Activated naive CD8-positive, alpha-beta T cell treated with anti-CD3 and anti-CD28 coated beads, Interleukin-2, amount 50 U/mL, for 24 hours (primary cell): ENCODE measurements at places on chromosomes 7 and 10.

DNA sequence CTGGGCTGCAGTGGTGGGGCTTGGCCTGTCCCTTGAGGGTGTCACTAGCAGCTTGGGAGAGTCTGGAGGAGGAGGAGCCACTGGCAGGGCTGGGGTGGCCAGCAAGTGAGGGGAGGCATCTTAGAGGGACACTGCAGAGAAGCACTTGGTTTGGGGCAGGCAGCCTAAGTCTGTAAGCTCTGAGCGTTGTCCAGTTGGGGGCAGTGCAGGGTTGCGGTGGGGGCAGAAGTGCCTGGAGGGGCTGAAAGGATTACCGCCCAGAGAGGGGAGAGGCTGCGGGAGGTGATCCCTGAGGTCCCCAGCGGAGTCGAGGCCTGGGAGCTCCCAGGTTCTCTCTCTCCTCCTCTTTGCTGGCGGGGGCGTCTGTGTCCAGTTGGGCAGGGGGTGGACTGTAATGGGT, 7.4 kb downstream of the ADCYAP1R1 start:
- no peak for DNase-seq

- DNase-seq, result no peak
Observed at GRCh38 chr7:91266689-91267090, 2.5 kb downstream of the FZD1 start.

DNA sequence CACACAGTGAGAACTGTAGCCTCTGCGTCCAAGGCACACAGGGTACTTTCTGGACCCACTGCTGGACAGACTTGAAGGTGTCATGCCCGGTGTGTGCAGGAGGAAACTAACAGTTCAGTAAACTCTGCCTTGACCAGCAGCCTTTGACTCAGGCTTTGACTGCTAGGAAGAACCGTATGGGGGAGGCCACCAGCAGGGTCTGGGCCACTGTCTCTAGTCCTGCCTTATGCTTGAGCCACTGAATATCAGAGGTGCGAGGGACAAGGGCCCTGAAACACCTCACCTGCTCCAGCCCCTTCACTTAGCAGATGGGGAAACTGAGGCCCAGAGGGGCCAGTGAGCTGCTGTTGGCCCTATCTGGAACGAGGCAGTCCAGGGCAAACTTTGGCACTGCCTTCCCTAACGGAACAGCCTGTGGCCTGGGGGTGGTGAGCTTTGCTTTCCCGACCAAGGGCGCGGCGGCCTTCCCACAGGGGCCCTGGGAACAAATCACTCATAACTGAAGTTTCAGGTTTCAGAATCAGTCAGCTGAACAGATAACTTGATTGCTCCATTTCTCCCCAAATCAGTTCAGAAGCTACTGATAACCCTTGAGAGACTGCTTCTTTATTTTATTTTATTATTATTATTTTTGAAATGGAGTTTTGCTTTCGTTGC, 130.0 kb downstream of the FAM53B start:
- DNase-seq, result peak; percentile 73

DNA sequence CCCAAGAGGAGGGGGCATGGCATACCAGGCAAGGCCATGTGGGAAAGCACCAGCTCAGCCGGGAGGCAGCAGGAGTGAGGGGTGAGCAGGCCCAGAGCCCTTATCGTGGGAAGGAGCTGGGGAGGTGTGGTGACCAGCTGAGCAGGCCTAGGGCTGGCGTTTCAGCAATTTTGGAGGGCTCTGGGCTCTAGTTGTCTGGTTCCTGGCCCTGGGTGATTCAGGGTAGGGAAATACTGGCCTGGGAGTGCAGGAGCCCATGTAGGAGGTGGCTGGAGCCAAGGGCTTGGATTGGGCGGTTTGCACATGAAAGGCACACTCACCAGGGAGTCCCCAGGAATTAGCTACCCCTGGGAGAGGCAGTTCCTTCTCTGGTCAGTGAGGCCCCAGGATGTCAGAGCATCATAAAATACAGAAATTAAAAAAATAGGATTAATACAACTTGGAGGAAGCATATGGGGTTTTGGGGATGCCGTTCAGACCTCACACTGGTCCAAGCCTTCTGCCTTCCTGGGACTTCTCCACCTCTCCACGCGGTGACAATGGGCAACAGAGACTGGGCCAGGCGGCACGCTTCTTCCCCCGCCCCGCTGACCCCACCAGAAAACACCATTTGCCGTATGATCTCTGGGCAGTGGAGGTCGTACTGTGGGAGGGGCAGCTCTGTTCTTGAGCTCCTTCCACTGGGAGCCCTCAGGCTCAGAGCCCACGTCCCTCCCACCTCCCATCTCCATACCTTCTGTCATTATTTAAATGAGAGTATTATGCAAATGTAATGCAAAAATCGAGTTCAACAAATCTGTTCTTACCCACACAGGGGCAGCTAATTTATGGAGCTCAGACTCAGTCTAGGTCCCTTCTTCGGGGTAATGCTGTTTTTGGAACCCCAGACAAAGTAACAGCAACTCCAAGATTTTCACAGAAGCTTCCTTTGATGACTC, 133.0 kb upstream of the FAM20C start:
- DNase-seq, result no peak

- no peak for DNase-seq
Observed at GRCh38 chr10:74801447-74801846, 25.0 kb upstream of the KAT6B start.

DNA sequence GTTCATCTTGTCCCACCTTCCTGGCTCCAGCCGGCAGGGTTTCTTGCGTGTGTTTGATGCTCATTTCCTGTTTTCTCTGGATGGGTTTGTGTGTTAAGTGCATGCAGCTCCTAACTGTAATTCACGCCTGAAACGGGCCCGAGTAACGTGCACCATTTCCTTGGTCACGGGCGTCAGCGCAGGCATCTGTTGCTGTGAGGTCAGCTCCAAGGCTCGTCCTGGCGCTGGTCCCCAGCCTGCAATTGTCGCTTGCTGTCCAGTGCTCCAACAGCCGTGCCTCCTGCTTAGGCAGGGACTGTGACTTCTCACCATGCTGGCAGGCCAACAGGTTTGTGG, 201.1 kb downstream of the GLRX3 start:
- no peak for DNase-seq

DNA sequence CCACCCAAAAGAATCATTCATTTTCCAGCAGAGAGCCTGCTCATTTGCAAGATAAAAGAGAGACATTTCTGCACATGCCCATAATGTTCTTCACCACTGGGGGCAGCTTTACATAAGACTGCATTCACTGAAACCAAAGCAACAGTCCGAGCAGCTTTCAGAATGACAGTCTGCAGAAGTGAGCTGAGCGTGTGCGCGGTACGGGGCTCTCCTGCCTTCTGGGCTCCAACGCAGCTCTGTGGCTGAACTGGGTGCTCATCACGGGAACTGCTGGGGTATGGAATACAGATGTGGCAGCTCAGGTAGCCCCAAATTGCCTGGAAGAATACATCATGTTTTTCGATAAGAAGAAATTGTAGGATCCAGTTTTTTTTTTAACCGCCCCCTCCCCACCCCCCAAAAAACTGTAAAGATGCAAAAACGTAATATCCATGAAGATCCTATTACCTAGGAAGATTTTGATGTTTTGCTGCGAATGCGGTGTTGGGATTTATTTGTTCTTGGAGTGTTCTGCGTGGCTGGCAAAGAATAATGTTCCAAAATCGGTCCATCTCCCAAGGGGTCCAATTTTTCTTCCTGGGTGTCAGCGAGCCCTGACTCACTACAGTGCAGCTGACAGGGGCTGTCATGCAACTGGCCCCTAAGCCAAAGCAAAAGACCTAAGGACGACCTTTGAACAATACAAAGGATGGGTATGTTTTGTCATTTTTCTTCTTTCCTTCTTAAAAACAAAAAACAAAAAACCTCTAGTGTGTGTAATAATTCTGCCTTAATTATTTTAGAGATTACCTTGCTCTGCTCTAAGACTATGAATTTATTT, at the start of gene LRRTM3:
LRRTM3 (plus strand) TSS at position 141 of the 820 bp plus-strand sequence.
- DNase-seq, result peak; percentile 3

DNA sequence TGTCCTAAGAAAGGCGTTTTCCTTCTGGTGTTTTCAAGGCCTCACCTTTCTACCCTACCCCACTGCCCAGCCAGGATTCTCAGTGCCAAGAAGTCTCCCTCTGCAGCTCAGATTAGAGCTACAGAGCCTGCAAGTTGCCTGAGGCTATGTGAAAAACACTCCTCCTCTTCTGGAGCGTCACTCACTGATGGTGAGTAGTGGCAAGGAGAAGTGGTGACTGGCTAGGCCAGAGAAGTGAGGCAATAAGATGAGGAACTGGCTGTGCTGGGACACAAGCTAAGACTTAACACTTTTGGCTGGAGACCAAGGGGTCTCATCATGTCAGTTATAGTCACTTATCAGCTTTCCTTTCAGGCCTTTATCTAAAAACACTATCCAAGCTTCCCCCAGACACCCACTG, 86.7 kb upstream of the PRKAR2B start:
- DNase-seq, result no peak

GRCh38 chr10:122546242-122546641, 14.3 kb upstream of the DMBT1 start:
- DNase-seq, result no peak

DNA sequence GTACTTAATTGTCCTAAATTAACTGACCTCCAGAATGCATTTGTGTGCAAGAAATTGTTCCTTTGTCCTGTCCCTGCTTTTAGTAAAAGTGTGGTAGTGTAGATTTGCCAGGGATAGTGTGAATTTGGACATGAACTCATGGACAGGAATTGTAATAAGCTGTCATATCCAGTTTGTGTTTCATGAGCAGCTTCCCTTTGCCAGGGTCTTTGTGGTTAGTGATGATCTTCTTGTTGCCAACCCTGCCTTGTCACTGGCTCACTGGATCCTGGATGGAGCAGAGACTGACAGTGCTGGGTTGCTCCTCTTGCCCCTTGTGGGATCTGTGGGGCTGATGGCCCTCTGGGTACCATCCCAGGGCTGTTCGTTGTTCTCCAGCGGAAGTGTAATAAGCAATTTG, 110.1 kb downstream of the CCNY start:
- DNase-seq, result no peak

- DNase-seq, result no peak
Observed at GRCh38 chr10:22183771-22184461, 33.9 kb downstream of the EBLN1 start.

- no peak for DNase-seq
Observed at GRCh38 chr7:132471515-132471914, 104.8 kb downstream of the PLXNA4 start.

DNA sequence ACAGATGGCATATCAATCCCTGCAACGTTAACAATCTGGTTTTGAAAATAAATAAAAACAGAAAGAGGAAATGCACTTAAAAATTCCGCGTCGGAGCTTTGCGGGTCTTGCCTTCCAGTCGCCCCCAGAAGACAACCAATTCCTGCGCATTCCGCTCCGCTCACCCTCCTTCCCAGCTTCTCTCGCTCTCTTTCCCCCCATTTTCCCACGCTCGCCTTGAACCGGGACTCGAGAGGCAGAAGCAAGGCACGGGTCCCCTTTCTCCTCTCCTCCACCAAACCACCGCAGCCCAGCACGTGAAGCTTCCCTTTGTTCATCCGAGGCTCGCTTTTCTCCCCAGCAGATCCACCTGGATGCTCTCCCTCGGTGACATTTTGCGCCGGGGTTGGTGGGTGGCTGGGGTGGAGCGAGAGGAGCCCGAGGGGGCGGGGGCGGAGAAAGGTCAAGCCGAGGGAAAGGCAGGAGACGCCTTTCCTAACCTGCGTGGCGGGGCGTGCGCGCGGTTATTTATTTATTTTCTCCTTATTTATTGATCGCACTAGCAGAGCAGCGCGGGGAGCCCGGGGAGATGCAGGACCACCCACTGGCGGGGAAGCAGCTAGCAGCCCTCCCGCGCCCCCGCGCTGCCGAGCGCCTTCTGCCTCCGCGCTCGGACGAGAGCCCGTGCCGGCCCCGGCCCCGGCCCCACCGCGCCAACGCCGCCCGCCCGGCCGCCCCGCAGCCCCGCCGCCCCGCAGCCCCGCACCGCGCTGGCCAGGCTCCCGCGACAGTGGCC, at the start of gene KCND2:
KCND2 (plus strand) TSS at position 475 of the 775 bp plus-strand sequence.
- DNase-seq, result no peak

DNA sequence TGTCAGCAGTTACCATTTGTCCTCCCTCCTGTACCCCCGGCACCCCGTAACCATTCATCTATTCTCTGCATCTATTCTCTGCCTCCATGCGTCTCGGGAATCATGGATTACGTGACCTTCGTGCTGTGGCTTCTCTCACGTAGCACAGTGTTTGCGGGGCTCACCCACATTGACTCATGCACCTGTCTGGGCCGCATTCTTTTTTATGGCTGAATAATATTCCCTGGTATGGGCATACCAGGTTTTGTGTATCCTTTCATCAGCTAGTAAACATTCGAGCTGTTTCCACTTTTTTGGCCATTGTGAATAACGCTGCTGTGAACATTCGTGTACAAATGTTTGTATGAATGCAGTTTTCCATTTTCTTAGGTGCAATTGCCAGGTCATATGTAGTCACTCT, 17.7 kb downstream of the CUX1 start:
- DNase-seq, result no peak

- DNase-seq, result no peak
Observed at GRCh38 chr7:156556083-156556482, 84.5 kb upstream of the RNF32 start.

DNA sequence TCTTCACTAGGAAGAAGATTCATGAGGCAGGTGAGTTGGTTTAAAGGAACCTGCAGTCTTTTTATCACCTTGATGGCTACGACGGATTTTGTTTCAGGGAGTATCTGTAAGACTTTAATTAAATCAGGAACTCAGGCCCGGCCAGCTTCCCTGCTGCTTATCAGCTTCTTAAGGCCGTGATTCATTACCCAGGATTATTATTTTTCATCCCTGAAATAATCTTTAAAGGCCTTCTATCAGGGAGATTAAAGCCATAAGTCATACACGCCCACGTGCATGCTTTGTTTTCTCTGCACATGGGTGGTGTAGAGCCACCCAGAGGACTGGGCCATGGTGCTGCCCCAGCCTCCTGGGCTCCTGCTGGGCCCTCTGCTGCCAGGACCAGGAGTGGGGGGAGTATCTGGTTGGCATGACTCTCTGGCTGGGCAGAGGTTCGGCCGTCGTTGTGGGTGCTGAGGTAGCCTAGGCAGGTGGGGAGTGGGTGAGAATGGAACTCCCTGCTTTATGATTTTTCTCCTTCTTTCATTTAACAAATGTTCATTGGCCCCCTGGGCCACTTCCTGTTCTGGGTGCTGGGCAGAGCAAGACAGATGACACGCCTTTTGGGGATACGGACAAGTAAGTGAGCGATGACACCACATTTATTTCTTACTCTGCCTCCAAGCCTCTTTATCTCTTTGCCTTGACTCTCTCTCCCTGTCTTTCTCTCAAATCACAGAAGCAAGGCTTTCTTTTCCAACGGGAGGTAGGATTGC, 39.0 kb upstream of the PCBD1 start:
- no peak for DNase-seq

DNA sequence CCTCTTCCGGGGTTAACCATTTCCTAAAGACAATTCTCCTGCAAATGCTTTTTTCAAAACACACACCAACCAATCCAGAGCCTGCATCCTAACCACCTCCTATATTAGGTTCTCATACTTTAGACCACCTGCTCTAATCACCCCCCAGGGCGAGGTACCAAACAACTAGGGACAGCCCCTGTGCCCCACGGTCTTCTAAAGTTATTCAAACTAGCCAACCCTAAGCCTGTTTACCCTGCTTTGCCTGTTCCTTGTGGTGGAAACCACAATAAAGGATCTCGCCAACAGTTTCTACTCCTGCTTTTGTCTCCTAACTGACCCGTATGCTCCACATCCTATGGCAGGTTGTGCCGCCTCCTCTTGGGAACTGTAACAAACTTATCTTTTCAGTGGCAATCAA, 21.1 kb downstream of the SP4 start:
- no peak for DNase-seq
